Activated CD4-positive, alpha-beta T cell treated with anti-CD3 and anti-CD28 coated beads, Interleukin-2, amount 10 ng/mL, durations not matched to agents 7 days and 5 days (primary cell): ENCODE measurements at places on chromosomes 12 and 14. TPM values are rescaled to one million over a fixed set of nuclear protein-coding genes. Genes with fewer than 3 reads are reported as not detected.

TEX52 gene
- total RNA-seq = 0.35 TPM

FAM181A gene
- total RNA-seq = not detected

KRT82 gene
- not detected for total RNA-seq

P2RX2 gene
- total RNA-seq = not detected

CD4 gene
- total RNA-seq = 219 TPM

ATF7 gene
- total RNA-seq = 28.6 TPM

ZNF219 gene
- 5.0 TPM for total RNA-seq

SELPLG gene
- total RNA-seq = 214 TPM

CLEC7A gene
- total RNA-seq = not detected

LIMA1 gene
- total RNA-seq = 16.9 TPM

TPH2 gene
- not detected for total RNA-seq

ETFBKMT gene
- 0.57 TPM for total RNA-seq

PTPRO gene
- total RNA-seq = 7.7 TPM

DNA sequence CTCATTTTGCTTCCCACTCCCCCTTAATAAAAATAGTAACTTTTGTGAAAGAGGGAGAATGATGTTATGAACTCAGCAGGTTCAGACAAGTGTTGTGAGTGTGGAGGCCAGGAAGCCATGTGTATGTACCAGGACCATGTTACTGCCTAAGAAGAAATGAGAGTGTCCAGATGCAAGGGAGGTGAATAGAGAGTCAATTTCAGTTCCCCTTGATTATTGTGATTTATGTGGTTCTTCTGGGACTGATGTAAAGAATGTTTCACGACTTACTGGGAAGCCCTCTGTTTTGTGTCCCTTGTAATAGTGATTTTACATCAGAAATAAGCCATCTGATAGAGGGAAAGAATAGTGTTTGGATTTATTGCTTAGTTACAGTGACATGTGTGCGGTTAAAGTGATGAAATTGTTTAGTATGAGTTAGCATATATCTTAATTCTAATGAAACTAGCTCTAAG lies 32.5 kb downstream of the FBXO34 start:
- no peak overlapping the region for H3K27ac ChIP-seq
- H3K4me1 ChIP-seq = peaks cover 31% of the 10 kb centered on the region
- peaks cover 21% of the 10 kb centered on the region for H3K36me3 ChIP-seq
- no peak overlapping the region for H3K4me3 ChIP-seq
- H3K27me3 ChIP-seq = no peaks in the 10 kb centered on the region

- H3K4me1 ChIP-seq = no peaks in the 10 kb centered on the region
- H3K27ac ChIP-seq = no peak overlapping the region
- DNase-seq = no peak
- no peaks in the 10 kb centered on the region for H3K36me3 ChIP-seq
- no peak overlapping the region for H3K4me3 ChIP-seq
- H3K27me3 ChIP-seq = no peaks in the 10 kb centered on the region
Observed at GRCh38 chr14:47846008-47846407, 170.6 kb upstream of the MDGA2 start.

DNA sequence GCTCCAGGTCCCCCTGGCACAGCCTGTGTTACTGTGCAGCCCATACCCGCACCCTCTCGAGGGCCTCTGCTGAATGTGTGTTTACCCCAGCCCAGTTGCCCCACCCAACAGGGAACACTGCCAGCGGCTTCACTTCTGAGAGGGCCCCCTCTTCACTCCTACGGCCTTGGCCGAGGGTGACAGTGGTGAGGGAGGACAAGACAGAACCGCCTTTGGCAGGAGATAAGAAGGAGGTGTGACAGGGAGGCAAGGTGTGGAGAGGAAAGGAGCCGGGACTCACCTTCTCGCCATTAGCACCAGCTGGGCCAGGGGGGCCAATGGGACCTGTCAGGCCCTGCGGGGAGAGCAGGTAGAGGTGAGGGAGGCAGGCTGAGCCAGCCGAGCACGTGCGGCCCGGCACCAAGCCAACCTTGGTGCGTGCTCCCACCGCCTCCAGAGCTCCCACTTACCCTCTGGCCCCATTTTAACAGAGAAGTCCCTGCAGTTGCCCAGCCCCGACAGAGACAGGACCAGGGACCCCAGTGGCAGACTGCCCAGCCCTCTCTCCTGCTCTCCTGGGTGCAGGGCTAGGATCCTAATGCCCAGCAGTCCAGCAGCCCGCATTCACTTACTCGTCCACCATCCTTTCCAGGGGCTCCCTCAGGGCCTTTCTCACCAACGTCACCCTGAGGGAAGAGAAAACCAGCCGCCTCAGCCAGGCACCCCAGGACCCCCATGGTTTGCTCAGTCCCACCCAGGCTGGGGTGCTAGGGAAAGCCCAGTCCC lies 18.3 kb downstream of the TMEM106C start:
- no peak overlapping the region for H3K27ac ChIP-seq
- DNase-seq = no peak
- H3K4me3 ChIP-seq = no peak overlapping the region
- H3K27me3 ChIP-seq = peaks cover 6% of the 10 kb centered on the region
- H3K4me1 ChIP-seq = no peaks in the 10 kb centered on the region
- no peaks in the 10 kb centered on the region for H3K36me3 ChIP-seq

DNA sequence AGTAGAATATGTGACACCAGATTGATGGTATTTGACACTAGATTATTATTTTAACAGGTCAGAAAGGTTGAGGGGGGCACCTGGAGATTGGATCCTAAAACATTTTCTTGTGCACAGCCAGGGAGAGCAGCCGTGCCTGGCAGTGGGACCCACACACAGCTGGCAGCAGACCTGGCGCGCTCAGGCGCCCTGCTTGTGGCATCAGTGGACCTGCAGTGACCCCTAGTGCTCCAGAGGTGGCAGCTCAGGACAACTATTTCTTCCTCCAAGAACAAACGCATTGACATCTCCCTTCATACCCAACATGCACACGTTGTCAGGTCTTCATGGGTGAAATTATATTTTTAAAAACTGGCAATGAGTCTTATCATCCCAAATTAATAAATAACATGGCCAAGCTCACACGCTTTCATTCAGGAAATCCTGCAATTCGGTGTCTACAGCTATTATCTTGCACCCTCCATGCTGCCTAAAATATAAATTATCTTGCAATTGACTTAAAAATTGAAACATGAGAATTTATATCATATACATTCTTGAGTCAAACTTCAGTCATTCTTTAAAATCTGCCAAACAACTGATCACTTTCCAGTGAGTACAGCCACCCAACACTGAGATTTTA lies 7.7 kb upstream of the TMEM132D start:
- peak; percentile 9 for DNase-seq
- no peak overlapping the region for H3K4me3 ChIP-seq
- H3K27me3 ChIP-seq = no peaks in the 10 kb centered on the region
- H3K27ac ChIP-seq = no peak overlapping the region
- no peaks in the 10 kb centered on the region for H3K4me1 ChIP-seq

GRCh38 chr14:69643430-69644200 lies 32.2 kb downstream of the SUSD6 start:
- H3K4me1 ChIP-seq = peaks cover 64% of the 10 kb centered on the region
- peaks cover 61% of the 10 kb centered on the region for H3K36me3 ChIP-seq
- no peaks in the 10 kb centered on the region for H3K27me3 ChIP-seq

GRCh38 chr12:120164293-120164692 lies 30.2 kb downstream of the GCN1 start:
- no peaks in the 10 kb centered on the region for H3K27me3 ChIP-seq
- peaks cover 40% of the 10 kb centered on the region for H3K36me3 ChIP-seq
- H3K4me1 ChIP-seq = no peaks in the 10 kb centered on the region
- H3K4me3 ChIP-seq = no peak overlapping the region
- H3K27ac ChIP-seq = peak overlapping the region; percentile 19

- peaks cover 28% of the 10 kb centered on the region for H3K4me1 ChIP-seq
- peak overlapping the region; percentile 22 for H3K27ac ChIP-seq
- no peak for DNase-seq
- no peak overlapping the region for H3K4me3 ChIP-seq
- no peaks in the 10 kb centered on the region for H3K27me3 ChIP-seq
Observed at GRCh38 chr12:123747309-123747708, 14.8 kb upstream of the DNAH10 start.

- H3K27ac ChIP-seq = no peak overlapping the region
- H3K27me3 ChIP-seq = no peaks in the 10 kb centered on the region
- DNase-seq = no peak
- H3K36me3 ChIP-seq = no peaks in the 10 kb centered on the region
- H3K4me3 ChIP-seq = no peak overlapping the region
Observed at GRCh38 chr12:116065606-116066005, 211.9 kb downstream of the MED13L start.

- H3K4me3 ChIP-seq = no peak overlapping the region
- H3K27ac ChIP-seq = no peak overlapping the region
- peaks cover 11% of the 10 kb centered on the region for H3K27me3 ChIP-seq
- H3K4me1 ChIP-seq = no peaks in the 10 kb centered on the region
- DNase-seq = no peak
- H3K36me3 ChIP-seq = no peaks in the 10 kb centered on the region
Observed at GRCh38 chr12:72278894-72279293, 6.7 kb downstream of the TRHDE start.

DNA sequence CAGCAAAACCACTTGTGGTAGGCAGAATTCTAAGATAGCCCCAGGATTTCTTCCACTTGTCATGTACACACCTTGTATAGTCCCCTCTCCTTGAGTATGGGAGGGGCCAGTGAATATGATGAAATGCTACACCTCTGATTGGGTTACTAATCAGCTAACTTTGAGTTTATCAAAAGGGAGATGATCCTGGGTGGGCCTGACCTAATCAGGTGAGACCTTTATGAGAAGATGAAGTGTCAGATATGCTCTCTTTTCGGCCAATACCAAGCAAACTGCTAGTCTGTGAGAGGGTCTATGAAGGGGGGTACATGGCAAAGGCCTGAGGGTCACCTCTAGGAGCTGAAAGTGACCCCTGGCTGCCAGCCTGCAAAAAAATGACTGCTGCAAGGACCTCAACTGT lies 154.3 kb upstream of the CRY1 start:
- no peak overlapping the region for H3K4me3 ChIP-seq
- DNase-seq = no peak
- H3K27me3 ChIP-seq = peaks cover 13% of the 10 kb centered on the region
- H3K36me3 ChIP-seq = no peaks in the 10 kb centered on the region
- no peaks in the 10 kb centered on the region for H3K4me1 ChIP-seq

DNA sequence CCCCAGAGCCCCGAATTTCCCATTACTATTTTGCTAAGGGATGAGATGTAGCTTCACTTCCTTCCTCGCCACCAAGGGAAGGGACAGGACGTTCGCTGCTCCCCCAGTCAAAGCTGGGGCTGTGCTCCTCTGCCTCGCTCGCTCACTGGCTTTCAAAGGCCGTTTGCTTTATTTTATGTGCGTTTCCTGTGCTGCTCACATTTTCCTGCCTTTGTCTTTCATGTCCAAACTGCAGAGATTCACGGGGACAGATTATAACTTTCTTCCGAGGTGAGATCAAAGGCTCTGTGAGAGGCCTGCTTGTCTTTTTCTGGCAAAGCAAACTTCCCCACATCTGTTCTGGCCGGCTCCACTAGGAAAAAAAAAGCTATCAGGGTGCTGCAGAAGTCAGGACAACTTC lies 76.0 kb upstream of the FZD10 start:
- peak overlapping the region; percentile 11 for H3K27ac ChIP-seq
- no peaks in the 10 kb centered on the region for H3K27me3 ChIP-seq
- H3K4me3 ChIP-seq = peak overlapping the region; percentile 5

DNA sequence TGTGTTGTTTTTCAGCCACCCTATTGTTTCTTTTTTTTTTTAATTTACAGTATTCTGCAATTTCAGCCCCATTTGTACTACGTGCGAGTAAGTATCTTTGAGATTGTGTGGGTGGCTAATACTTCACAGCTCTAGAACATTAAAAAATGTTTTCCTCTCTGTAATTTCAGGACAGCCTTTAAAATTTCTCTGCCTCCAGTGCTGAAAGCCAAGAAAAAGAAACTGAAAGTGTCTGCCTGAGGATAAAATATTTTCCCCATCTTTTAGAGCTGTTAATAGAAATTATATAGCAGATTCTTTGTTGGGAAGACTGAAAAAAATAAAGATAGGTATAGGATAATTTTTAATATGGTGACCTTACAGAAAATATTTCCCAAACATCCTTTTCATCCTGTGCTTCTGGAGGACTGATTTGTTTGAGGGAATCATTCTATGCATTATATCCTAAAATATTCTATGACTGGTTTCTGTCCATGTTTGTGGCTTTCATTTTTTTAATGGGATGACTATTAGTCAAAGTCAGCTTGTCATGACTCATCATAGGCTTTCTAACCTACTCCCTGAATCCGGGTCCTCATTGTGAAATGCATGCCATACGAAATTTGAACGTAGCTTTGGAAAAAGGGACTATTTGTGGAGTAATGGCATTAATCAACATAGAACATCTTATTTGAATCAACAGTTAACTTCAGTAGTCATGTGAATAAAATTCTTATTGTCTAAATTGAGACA lies 10.8 kb upstream of the TCTN2 start:
- no peaks in the 10 kb centered on the region for H3K27me3 ChIP-seq
- peak overlapping the region; percentile 88 for H3K27ac ChIP-seq
- H3K4me3 ChIP-seq = no peak overlapping the region
- no peak for DNase-seq

DNA sequence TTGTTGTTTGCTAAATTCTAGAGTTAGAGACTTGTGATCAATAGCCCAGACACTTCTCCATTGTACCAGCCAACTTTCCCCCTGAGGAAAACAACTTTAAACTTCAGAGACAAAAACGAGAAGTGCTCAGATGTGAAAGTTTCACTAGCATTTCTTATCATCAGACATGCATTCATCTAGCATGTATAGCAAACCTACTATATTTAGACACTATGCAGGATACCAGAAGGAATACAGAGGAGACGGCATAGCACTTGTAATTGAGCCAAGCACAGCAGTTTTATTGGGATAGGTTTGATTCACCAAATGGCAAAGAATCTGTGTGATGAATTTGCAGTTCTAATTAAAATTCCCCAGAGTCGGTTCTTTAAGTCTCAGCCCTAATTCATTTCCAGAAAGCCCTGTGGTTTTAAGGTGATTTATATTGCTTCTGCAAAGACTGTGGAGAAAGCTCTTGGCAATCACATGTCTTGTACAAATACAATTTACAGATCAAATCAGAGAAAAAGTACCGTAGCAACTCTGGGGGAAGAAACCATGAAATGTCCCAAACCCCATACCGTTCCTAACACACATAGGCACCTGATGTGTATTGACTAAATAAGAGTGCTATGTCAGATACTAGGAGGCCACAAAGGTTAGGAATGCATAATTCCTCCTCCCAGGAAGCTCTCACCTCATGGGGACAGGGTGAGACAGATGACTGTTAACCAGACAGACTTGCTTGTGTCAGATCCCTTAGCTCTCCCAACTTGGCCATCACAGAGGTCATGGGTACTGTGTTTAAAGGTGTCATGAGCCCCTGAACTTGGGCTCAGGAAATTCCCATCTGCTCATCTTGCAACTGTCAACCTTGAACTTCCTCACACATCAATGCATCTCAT lies 69.6 kb upstream of the KRAS start:
- DNase-seq = no peak
- H3K27ac ChIP-seq = no peak overlapping the region
- H3K27me3 ChIP-seq = no peaks in the 10 kb centered on the region
- H3K36me3 ChIP-seq = no peaks in the 10 kb centered on the region
- H3K4me3 ChIP-seq = no peak overlapping the region

GRCh38 chr12:10716704-10717315 lies 6.3 kb downstream of the YBX3 start:
- H3K4me1 ChIP-seq = peaks cover 40% of the 10 kb centered on the region
- no peak for DNase-seq
- H3K36me3 ChIP-seq = peaks cover 20% of the 10 kb centered on the region
- H3K27ac ChIP-seq = no peak overlapping the region
- H3K27me3 ChIP-seq = peaks cover 7% of the 10 kb centered on the region
